Thoracic aorta (tissue), 2 donors: ENCODE measurements at places on chromosomes 3 and 15.

- DNase-seq: no peak
These were observed 683 bp upstream of the UNC45A start for GRCh38 chr15:90934256-90934948.

DNA sequence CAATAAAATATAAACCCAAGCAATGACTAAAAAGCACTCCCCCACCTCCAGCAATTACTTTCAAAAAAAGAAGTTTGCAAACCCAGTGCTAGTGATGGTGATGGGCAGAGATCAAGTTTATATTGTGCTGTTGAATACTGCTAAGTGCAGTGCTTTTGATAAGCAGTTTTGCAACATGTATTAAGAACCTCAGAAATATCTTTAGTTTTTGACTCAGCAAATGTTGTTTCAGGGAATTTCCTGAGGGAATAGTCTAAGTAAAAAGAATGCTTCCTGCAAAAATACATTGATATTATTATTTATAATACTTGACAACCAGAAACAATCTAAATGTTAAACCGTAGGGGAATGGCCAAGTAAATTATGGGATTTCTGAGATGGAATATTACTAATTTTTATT is 69.3 kb downstream of the ADAMTSL3 start:
- DNase-seq: no peak

DNA sequence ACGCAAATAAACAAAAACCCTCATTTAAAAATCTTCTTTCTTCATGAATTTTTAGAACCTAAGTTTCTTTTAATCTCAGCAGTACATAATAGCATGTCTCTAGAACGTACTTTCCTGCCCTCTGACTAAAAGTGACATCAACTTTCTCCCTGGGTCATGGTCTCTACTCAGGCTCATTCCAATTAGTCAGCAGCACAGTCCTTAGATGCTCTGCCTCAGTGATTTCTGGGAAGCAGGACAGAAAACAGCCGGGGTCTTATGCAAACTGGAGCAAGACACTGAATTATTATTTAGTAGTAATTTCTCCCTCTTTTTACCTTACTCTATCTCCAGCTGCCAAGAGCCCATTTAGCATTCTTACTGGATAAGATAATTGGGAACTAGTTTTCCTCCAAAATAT is 365.2 kb downstream of the TUSC7 start:
- DNase-seq: no peak

- DNase-seq: no peak
These were observed 27.7 kb downstream of the RAB7A start for GRCh38 chr3:128753715-128754114.

- no peak for DNase-seq
These were observed 316.0 kb upstream of the CBLB start for GRCh38 chr3:106184540-106185457.

DNA sequence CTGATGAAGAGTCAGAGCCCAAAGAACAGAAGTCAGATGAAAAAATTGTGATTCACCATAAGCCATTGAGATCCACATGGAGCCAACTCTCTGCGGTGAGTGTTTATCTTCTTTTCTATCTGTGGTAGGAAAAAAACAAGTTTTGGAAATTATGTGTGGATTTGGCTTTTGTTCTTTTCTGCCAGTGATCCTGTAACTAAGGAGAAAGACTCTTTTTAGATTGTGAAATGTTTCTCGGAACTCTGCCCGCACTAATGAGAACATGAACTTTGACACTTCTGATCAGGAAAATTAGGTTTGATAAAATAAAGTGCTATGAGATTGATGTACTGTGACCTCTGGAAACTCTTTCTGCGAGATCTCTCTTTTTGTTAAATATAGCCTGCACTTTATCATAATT is 8.4 kb downstream of the ARHGEF26 start:
- DNase-seq: no peak

DNA sequence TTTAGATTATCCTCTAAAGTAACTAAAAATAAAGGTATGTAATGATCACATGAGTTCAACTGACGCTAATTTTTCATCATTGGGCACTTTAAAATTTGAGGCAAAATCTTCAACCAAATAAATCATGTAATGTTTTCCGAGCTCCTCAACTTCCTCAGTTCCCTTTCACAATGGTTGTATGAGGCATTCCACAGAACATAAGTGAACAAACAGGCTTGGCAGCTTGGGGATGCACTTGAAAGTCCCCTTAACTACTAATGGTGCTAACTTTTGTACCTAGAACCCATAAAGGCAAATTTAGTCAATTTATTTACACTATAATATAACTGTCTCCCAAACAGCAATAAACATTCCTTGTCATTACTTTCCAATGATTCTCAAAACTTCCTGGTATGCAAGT is 1137.9 kb downstream of the ROBO2 start:
- no peak for DNase-seq

GRCh38 chr3:49238274-49239127 is 38.5 kb downstream of the C3orf62 start:
- no peak for DNase-seq
